Hematopoietic multipotent progenitor cell treated with erythropoietin and hydrocortisone succinate and interleukin-3 and kit ligand, for 4 days (in vitro differentiated cells): ENCODE measurements at places on chromosomes 3 and 15.

GRCh38 chr15:66765478-66766281, 63.6 kb downstream of the SMAD6 start:
- DNase-seq = peak; percentile 97

DNA sequence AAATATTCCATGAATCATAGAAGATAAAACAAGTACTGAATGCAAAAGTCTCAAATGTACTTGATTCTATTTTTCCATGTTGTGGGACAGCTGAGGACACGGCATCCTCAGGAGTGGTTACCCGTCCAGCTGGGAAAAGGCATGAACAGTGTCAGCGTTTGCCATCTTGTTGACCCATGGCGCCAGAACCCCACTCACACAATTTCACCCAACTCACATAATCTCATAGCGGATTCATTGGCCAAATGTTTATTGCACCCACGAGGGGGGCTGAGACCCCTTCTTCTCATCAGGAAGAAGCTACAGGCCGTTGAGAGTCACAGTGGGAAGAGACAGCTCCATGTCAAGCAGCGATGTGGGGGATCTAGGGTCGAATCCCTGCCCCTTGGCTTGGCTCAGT, 72.9 kb downstream of the OCA2 start:
- no peak for DNase-seq

- no peak for DNase-seq
Observed at GRCh38 chr15:94280301-94280700, 48.9 kb downstream of the MCTP2 start.

DNA sequence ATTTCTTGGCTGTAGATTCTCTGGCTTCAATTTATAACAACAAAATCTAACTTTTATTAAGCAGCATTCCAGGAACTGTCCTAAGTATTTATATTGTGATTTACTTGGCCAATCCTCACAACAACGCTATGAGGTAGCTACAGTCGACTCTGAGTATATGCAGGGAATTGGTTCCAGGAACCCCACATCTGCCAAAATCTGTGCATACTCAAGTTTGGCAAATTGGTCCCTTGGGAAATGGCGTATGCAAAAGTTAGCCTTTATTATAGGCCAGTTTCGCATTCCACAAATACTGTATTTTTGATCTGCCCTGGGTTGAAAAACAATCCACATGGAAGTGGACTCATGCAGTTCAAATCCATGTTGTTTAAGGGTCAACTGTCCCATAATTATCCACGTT, 53.9 kb downstream of the RAP2B start:
- no peak for DNase-seq

DNA sequence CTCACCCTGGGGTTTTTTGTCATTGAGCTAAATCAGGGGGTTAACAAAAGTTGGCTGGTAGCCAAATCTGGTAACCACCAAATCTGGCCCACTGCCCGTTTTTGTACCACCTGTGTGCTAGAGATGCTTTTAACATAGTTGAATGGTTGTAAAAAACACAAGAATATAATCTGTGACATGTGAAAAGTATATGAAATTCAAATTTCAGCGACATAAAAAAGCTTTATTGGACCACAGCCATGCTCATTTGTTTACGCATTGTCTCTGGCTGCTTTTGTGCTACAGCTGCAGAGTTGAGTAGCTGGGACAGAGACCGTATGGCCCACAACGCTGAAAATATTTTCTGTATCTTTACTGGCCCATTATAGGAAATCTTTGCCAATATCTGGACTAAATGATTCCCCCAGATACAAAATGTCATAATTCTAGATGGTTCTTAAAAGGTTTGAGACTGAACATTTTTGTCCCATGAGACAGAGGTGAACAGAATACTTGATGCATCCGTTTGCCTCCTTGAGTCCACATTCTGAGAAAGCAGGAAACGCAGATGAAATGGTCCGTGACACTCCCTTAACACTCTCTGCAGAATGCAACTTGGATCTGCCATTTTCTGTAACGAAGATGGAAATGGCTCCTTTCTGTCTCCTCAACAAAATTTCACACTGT, 120.9 kb upstream of the PDZRN3 start:
- DNase-seq = no peak

GRCh38 chr3:79773291-79773690, 5.5 kb upstream of the ROBO1 start:
- no peak for DNase-seq

- no peak for DNase-seq
Observed at GRCh38 chr3:61358364-61358763, 107.1 kb upstream of the FHIT start.

GRCh38 chr15:53962646-53963561, 15.3 kb upstream of the UNC13C start:
- peak; percentile 65 for DNase-seq

DNA sequence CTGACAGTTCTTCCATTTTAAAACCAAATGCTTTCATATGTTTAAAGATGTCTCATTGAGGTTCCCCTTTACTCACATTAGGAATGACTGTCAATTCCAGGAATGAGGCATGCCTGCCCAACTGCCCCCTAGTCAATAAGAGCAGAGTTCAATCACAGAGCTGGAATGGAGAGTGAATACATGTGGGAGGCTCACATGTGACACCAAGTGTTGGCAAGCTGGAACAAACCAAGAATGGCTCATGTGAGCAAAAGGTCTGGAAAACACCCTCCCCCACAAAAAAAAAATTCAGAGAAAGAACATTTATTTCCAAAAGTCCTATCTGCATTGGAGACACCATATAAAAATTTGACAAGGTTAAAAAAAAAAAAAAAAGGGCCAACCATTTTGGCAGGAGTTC, 3.7 kb downstream of the PBRM1 start:
- peak; percentile 72 for DNase-seq

DNA sequence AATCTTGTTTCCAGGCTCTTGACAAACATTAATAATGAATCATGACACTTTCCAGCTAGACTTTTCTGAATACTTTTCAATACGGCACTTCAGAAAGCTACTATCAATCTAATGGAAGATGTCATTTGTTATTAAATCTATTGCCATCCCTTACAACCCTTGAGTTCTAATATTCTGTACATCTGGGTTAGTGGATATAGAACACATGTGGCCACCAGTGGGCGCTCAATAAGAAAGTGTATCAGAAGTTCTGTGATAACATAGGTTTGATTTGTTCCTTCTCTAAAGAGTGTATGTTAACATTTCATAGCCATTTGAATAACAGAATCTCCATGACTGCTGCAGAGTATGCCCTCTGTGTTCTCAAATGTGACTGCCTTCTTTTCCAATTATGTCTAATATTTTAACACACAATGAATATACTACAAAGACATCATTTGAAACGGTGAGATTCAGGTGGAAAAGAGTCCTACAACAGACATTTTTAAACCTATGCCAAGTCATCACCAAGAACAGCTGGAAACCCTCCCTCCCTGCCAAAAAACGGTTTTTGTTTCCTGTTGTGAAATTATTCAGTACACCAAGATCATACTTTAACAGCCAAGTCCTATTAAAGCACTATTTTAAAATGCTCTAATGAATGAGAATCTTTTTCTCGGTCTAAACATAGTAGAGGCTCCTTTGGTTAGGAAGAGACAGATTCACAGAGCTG, 22.2 kb downstream of the ALDH1A2 start:
- DNase-seq = peak; percentile 81

GRCh38 chr3:125003369-125003853, 52.4 kb downstream of the HEG1 start:
- no peak for DNase-seq

- no peak for DNase-seq
Observed at GRCh38 chr3:8220291-8220690, 281.3 kb upstream of the LMCD1 start.
